Type B pancreatic cell (in vitro differentiated cells): ENCODE measurements at places on chromosomes 1 and 21.

- H3K27me3 ChIP-seq = peaks cover 10% of the 10 kb centered on the region
- no peak overlapping the region for H3K27ac ChIP-seq
- H3K4me1 ChIP-seq = no peaks in the 10 kb centered on the region
Observed at GRCh38 chr1:51172811-51173210, 63.3 kb upstream of the RNF11 start.

- H3K36me3 ChIP-seq = no peaks in the 10 kb centered on the region
- no peak for DNase-seq
- H3K27ac ChIP-seq = no peak overlapping the region
Observed at GRCh38 chr1:50462964-50463363, 39.7 kb upstream of the DMRTA2 start.

DNA sequence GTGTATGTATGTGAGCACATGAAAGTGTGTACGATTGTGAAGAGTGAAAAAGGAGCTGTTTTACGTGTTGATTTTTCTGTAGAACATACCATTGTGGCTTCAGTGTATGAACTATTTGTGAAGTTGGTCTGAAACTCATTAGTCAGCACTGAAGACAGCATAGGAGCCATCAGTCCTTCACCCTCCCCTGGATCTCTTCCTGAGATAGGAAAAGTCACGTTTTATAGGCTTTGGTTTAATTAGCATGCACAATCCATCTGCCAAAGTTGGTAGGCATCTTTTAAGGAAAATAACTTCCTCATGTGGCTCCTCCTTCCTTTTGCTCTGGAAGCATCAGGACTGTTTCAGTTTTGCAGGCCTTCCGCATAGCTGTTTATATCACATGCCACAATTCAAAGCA lies 1.4 kb upstream of the RABIF start:
- DNase-seq = no peak
- peaks cover 10% of the 10 kb centered on the region for H3K4me1 ChIP-seq
- H3K36me3 ChIP-seq = peaks cover 6% of the 10 kb centered on the region
- no peak overlapping the region for H3K4me3 ChIP-seq
- H3K27me3 ChIP-seq = no peaks in the 10 kb centered on the region
- peak overlapping the region; percentile 42 for H3K27ac ChIP-seq

DNA sequence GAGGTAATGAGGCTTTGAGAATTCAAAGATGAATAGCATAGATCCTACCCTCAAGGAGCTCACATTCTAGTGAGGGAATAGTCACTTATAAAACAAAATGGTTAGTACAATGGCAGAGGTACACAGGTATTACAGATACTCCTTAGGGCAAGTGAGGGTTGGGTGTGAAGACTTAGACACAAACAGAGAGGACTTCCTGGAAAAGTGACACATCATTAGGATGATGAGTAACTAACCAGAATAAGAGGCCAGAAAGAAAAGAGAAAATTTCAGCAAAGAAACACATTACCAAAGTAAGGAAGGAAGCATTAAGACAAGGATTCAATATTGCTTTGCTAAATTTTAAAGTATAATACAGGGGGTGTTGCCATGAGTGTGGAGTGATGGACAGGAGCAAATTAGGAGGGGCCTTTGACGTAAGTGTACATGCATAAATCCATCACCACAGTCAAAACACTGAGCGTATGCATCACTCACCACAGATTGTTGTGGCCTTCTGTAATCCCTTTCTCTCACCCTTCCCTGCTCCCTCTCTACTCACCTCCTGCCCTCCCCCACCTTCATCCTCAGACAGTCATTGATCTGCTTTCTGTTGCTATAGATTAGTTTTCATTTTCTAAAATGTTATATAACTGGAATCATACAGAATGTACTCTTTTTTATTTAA lies 7.9 kb downstream of the CD53 start:
- DNase-seq = no peak
- no peaks in the 10 kb centered on the region for H3K36me3 ChIP-seq
- peak overlapping the region; percentile 1 for H3K27ac ChIP-seq
- H3K4me1 ChIP-seq = no peaks in the 10 kb centered on the region
